ENCODE measurements at places on chromosomes 13 and 19.

DNA sequence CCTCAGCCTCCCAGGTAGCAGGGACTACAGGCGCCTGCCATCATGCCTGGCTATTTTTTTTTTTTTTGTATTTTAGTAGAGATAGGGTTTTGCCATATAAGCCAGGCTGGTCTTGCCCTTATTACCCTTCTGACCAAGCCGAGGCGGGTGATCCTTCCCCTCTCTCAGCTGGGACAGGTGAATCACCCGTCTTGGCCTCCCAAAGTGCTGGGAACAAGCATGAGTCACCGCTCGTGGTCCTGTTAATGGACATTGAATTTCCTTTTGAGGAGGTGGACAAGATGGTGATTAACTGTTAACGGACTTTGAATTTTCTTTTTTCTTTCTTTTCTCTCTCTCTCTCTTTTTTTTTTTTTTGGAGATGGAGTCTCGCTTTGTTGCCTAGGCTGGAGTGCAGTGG is 10.6 kb downstream of the CD70 start:
- no peak for DNase-seq

DNA sequence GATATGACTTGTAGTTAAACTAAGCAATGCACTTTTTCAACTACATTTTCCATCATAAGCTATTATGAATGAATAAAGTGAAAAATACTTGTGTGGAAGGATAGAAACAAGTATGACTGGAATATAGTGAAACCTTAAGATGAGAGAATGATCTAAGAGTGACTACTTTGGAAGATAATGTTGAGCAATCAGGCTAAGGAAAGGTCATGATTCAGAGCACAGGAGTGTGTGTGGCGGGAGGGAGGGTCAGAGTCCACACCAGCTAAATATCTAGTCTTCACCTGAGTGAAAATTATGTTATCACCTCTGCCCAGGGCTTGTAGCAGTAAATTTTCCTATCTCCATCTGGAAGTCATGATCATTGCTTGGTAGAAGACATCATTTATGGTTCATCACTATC is 833.4 kb upstream of the ATXN8OS start:
- DNase-seq: no peak

DNA sequence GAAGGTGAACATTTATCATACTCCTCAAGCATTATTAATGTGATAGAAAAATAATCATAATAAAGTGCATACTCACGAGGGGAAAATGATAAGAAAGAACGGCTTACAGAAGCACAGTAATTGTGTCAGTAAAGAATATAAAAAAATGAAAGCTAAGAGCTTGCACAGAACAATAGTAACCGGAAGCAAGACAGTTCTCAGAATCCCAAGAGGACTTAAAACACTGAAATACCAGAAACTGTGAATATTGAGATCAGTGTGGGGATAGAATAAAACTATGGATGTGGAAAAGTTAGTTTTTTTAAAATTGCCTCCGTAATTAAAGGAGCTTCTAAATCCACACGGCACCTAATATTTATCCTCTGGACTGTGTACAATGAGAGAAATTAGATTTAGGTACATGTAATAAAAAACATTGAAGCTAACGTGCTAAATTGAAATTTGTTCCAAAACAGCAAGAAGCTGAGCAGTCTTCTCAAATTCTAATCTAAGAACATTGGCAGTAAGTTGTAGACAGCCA is 482.7 kb downstream of the SLITRK6 start:
- DNase-seq: no peak

- DNase-seq: no peak
These were observed 5.9 kb upstream of the SAMD1 start for GRCh38 chr19:14096272-14096992.

GRCh38 chr19:1291761-1292418 is 6.2 kb downstream of the EFNA2 start:
- DNase-seq: no peak

Data from stimulated activated naive CD4-positive, alpha-beta T cell (primary cell).